ENCODE measurements at places on chromosomes 5 and 9.

DNA sequence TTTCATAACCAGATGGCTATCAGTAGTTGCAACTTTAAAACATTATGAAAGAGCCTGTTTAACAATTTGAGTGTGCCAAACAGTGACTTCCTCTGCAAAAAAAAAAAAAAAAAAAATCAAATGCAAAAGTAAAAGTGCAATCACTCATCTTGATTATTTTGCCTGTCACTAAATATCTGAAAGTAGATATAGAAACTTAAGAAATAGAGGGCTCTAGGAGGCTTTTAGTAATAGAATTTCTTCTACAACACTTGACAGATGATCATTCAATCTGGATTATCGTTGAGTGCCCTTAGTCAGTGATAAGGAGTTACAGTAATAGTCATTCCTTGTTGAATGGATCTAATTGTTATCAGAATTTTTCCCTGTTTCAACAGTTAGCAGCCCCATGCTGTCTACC, 101.8 kb downstream of the CETN3 start:
- no peak for DNase-seq

DNA sequence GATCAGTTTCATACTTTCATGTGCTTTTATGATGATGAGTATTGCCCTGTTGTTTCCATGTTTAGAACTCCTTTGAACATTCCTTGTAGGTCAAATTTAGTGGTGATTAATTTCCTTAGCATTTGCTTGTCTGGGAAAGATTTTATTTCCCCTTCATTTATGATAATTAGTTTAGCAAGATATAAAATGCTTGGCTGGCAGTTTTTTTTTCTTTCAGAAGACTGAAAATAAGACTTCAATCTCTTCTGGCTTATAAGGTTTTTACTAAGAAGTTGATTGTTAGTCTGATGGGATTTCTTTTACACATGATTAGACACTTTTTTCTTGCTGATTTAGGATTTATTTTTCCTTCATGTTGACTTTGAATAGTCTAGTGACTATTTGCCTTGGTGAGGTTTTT, 238.9 kb upstream of the ADCY2 start:
- DNase-seq = no peak

GRCh38 chr5:135162661-135163265, 128.7 kb upstream of the PITX1 start:
- no peak for DNase-seq

- DNase-seq = no peak
Measured at GRCh38 chr9:86042199-86042978, 57.0 kb downstream of the GOLM1 start.

DNA sequence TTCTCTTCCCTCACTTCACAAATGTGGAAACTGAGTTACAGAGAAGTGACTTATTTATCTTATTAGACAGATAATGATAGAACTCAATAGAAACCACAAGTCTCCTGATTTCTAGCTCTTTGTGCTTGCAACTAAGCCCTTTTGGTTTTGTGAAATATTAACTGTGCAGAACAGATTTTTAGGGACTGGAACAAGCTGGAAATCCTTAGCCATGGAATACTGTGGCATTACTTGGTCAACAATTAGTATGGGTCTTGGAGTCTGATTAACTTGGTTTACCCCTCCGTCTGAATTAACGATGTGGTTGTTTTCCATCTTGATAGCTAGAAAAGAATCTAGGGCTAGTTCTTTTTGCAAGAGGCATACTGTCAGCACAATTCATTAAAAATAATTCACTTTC, 584 bp upstream of the KLF9 start:
- DNase-seq = no peak

DNA sequence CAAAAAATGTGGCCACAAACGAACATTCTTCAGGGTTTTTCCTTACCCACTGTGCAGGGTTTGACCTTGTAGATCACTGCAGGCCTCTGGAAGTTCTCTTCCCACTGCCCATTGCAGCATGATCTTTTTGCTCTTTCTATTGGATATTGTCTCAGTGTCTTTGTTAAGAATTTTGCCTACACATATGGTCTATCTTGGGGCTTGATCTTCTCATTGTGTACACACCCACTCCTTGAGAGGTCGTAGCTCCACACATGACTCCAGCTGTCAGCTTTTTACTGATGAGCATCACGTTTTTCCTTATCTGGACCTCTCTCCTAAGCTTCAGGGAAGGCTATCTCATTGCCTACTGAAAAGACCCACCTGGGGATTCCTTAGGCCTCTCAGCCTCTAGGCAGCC, 3.0 kb upstream of the GLRX start:
- DNase-seq = no peak

DNA sequence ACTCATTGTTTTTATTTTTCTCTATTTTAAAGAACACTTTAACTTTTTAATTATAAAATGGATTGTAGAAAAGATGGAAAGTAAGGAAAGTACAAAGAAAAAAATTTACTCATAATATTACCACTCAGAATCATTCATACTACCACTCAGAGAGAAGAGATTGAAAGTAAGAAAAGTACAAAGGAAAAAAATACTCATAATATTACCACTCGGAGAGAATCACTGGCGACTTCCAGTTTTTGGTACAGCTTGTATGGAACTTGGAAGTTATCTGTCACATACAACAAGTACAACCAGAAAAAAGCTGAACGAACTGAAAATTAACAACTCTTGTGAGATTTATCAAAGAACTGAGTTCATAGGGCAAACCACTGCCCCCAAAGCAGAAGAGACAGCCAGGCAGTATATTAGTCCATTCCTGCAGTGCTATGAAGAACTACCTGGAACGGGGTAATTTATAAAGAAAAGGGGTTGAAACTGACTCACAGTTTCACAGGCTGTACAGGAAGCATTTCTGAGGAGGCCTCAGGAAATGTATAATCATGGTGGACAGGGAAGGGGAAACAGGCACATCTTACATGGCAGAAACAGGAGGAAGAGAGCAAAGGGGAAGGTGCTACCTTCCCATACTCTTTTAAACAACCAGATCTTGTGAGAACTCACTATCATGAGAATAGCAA, 183.9 kb downstream of the SMARCA2 start:
- no peak for DNase-seq

All from D721Med (cell line).